ENCODE measurements at places on chromosomes 2 and 18. TPM values are rescaled to one million over a fixed set of nuclear protein-coding genes. Genes with fewer than 3 reads are reported as not detected.

Gene IL36B
- total RNA-seq = not detected

- no peak for DNase-seq
Observed at GRCh38 chr2:118443596-118443995, 355.3 kb downstream of the INSIG2 start.

GRCh38 chr2:68362069-68362468 is 3.0 kb upstream of the PLEK start:
- peak; percentile 70 for DNase-seq

DNA sequence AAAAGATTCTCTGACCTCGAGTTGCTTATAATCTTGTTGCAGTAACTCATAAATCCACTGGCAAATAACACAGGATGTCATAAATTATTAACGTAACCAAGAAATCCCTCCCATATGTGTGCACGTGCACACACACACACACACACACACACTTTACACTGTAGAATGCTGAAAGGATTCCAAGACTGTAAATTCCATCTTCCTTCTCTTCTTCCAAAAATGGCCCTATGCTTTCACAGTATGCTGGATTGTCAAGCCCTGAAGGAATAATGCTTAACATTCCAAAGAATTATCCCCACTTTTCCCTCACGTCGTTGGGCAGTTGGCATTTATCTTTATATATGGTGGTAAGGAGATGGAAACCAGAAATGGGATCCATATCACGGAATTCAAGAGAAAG is 117.5 kb upstream of the CRIM1 start:
- no peak for DNase-seq

DNA sequence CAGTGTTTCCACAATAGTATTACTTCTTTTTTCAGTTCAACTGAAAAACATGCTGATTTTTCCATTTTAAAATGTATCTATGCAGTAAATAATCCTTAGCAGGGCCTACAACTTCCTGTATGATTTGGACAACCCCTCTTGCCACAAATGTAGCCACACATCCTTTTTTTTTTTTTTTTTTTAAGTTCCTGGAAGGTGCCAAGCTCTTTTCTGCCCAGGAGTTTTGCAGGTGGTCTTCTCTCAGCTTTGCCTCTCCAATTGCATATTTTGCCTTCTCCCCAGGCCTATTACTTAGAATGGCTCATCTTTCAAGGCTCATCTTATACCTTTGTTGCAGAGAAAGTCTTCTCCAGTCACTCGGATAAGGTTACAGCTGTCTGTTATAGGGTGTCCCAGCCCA is 11.6 kb downstream of the KLHL14 start:
- no peak for DNase-seq

GRCh38 chr18:3671176-3671575 is 221.2 kb downstream of the TGIF1 start:
- no peak for DNase-seq

DNA sequence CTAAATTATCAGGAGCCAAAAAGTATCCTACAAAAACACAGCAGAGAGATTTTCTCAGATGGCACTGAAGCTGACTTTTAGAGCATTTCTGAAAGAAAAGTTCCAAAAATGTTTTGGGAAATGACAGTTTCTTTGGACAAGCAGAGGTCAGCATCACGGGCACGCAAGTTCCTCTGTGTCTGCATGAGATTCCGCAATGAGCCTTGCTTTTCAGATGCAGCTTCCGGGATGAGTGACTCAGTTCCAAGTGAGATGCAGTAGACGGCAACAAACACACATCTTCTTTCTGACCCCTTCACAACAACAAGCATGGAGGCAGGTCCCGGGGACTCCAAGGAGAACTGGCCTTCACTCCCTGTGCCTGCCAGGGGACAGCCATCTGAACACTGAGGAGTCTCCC is 76.6 kb downstream of the EIPR1 start:
- no peak for DNase-seq

GRCh38 chr2:211598238-211598637 is 940.4 kb downstream of the ERBB4 start:
- DNase-seq = no peak

DNA sequence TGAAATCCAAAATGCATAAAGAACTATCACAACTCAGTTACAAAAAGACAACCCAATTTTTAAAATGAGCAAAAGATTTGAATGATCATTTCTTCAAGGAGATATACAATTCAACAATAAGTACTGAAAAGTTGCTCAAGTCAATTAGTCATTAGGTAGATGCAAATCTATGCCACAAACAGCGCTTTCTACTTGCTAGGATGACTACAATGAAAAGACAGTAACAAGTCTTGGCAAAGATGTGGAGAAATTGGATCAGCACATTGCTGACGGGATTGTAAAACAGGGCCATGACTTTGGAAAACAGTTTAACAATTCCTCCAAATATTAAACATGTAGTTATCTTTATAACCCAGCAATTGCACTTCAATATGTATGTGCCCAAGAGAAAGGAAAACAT is 166.3 kb upstream of the MC4R start:
- no peak for DNase-seq

Data from kidney (tissue), 22 donors.